ENCODE measurements at places on chromosomes 13 and 19. TPM values are rescaled to one million over a fixed set of nuclear protein-coding genes. Genes with fewer than 3 reads are reported as not detected.

Gene FAM83E
- polyA plus RNA-seq: 1.8 TPM

Gene LILRB5
- polyA plus RNA-seq: 11.2 TPM

Gene ZNF546
- polyA plus RNA-seq: 4.5 TPM

DNA sequence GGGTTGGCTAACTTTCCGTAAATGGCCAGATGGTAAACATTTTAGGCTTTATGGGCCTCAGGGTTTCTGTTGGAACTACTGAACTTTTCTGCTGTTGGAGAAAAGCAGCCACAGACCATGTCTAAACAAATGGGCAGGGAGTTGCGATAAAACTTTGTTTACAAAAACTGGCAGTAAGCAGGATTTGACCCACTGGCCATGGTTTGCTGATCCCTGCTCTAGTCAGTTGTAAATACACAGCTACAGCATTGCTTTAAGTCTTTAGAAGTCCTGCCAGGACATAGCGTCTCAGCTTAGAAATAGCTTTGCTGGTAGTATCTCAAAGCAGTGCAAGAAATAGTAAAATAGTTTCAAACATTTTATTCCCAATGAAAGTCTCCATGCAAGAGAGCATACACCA lies 88.4 kb downstream of the NALCN start:
- DNase-seq: no peak

- DNase-seq: no peak
Observed at GRCh38 chr19:34577531-34578101, 96.1 kb downstream of the WTIP start.

GRCh38 chr13:21717817-21718216 lies 46.9 kb downstream of the FGF9 start:
- no peak for DNase-seq

- no peak for DNase-seq
Observed at GRCh38 chr19:18203408-18203862, 407 bp downstream of the RAB3A start.

- no peak for DNase-seq
Observed at GRCh38 chr13:110546926-110547325, 14.6 kb downstream of the RAB20 start.

GRCh38 chr13:52751196-52751595 lies 11.6 kb upstream of the CNMD start:
- DNase-seq: no peak
